Prostate gland (tissue), 2 donors: ENCODE measurements at places on chromosomes 3 and 15. TPM values are rescaled to one million over a fixed set of nuclear protein-coding genes. Genes with fewer than 3 reads are reported as not detected.

- DNase-seq = no peak
- H3K27me3 ChIP-seq = no peaks in the 10 kb centered on the region
- H3K4me1 ChIP-seq = no peaks in the 10 kb centered on the region
- no peak overlapping the region for H3K4me3 ChIP-seq
- H3K36me3 ChIP-seq = no peaks in the 10 kb centered on the region
Observed at GRCh38 chr15:85034276-85034675, 52.6 kb downstream of the PDE8A start.

- DNase-seq = no peak
- no peak overlapping the region for H3K4me3 ChIP-seq
Observed at GRCh38 chr15:81897057-81897677, 148.7 kb downstream of the MEX3B start.

GRCh38 chr3:30082652-30083051 is 523.7 kb upstream of the TGFBR2 start:
- no peak for DNase-seq
- H3K4me3 ChIP-seq = no peak overlapping the region
- H3K27ac ChIP-seq = no peak overlapping the region

C3orf80 gene
- 0.41 TPM for total RNA-seq

DNAH12 gene
- total RNA-seq = 1.8 TPM

SI gene
- total RNA-seq = 0.96 TPM

DNA sequence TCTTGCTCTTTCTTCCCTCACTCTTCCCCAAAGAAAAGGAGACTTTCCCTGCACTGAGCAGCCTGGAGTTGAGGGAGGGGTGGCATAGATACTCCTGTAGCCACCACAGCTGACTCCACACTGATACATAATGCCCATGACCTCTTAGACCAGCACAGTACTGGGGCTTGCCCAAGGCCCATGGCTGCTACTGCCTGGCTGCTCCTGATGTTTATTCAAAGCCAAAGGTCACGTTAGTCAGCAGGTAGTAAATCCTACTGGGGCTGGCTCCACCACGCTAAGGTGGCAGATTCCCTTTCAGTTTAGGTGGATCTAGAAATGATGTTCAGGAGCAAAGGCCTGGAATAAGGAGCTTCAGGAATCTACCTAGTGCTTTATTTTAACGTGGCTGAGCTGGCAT is 212.7 kb downstream of the C3orf38 start:
- H3K4me3 ChIP-seq = no peak overlapping the region
- no peak overlapping the region for H3K27ac ChIP-seq
- H3K27me3 ChIP-seq = no peaks in the 10 kb centered on the region

COL6A5 gene
- 0.57 TPM for total RNA-seq

C3orf22 gene
- total RNA-seq = not detected

DNA sequence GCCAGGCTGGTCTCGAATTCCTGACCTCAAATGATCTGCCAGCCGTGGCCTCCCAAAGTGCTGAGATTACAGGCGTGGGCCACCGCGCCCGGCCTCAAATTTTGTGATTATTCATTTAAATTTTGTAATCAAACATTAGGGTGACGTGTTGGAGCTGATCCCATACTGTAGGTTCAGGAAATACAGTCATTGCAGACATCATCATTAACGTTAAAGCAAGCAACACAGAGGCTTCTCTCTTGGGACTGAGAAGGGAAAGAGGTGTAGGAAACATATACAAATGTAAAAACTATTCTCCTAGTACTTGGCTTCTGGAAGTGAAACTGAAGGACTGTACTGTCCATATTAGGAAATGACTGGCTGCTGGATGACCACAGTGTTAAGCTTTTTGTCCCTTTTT is 11.1 kb upstream of the ARID3B start:
- H3K4me1 ChIP-seq = no peaks in the 10 kb centered on the region
- H3K4me3 ChIP-seq = no peak overlapping the region
- no peaks in the 10 kb centered on the region for H3K36me3 ChIP-seq
- H3K27me3 ChIP-seq = no peaks in the 10 kb centered on the region
- H3K27ac ChIP-seq = no peak overlapping the region

SPRED1 gene
- total RNA-seq = 13.3 TPM

DNA sequence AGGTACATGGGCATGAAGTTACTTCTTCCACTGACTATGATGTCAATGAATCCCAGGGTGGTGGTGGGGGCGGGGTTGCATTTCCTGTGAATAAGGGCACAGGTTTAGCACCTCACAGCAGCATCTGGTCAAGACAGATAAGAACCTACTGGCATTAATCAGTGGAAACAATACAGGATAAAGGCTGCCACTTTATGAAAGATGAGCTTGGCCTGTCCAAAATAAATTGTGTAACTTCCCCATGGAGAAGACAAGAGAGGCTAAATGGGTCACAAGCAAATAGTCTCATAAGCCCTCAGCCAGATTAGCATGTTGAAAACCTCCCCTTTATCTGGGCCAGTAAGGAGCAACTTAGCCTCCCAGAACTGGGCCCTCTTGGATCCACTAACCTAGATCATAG is 27.4 kb upstream of the PLSCR2 start:
- no peaks in the 10 kb centered on the region for H3K27me3 ChIP-seq
- no peaks in the 10 kb centered on the region for H3K36me3 ChIP-seq
- no peak overlapping the region for H3K27ac ChIP-seq
- no peak overlapping the region for H3K4me3 ChIP-seq
- peaks cover 2% of the 10 kb centered on the region for H3K4me1 ChIP-seq
- no peak for DNase-seq
